GM12864 (cell line): ENCODE measurements at places on chromosomes 5 and 9.

- no peak for DNase-seq
These were observed 1.2 kb downstream of the ANKRD33B start for GRCh38 chr5:10564838-10565784.

GRCh38 chr5:15495026-15495425, 5.0 kb upstream of the FBXL7 start:
- no peak for DNase-seq

- DNase-seq, result no peak
These were observed 61.1 kb downstream of the FRMD3 start for GRCh38 chr9:83477120-83477519.

GRCh38 chr9:16335788-16336580, 534.5 kb downstream of the BNC2 start:
- no peak for DNase-seq

DNA sequence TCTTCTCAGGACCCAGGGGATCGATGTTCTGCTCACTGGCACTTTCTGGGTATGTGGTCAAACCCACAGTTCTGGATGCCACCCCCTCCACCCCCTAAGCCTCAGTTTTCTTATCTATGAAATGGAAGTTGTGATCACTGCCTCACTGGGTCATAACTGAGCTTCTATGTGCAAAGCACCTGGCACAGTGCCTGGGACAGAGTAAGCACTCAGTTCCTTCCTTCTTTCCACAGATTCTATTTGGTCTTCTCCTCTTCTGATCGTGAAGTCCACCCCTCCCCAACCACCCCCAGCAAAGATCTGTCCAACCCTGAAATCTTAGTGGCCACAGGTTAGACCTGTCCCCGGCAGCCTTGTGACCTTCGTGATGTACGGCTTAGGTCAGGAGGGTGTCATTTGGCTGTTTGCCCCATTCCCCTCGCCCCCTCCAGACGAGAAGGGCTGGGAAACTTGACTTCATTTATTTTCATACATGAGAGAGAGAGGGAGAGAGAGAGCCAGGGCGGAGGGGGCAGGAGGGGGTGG, 181.4 kb downstream of the FGF18 start:
- DNase-seq, result no peak

- no peak for DNase-seq
These were observed 248.8 kb downstream of the NNT start for GRCh38 chr5:43851741-43852140.

DNA sequence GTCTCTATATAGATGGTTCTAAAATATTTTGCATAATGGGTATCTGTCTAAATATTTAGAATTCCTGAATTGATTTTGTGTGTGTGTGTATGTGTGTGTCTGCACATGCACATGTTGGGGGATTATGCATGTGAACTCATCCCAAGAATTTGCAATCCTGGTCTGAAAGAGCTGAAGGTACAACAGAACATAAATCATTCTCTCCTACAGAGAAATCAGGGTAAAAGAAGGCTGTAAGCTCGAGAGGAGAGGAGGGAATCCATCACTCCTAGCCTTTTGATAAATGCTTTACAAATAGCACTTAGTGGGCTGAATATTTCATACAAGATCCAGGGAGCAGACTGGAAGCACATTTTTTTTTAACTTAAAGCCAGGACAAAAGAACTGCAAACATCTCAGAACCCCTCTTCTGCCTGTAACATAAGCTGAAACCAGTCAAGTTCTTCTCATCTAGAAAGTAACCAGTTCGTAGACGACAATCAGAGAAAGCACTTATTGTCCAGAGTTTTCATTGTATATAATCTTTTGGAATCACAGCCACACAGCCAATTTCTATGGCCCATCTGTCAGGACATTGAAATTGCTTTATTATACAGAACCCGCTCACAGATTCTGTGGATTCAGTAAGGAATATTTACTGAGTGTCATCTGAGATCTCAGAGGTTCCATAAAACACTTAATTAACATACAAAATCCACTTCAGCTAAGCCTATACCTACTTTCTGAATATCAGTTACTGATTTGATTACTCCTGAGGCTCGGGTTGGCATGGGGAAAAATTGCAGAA, 541.4 kb upstream of the ZNF462 start:
- DNase-seq, result no peak

- no peak for DNase-seq
These were observed at the start of gene SLC6A3 for GRCh38 chr5:1445313-1445688. Gene SLC6A3 (minus strand): TSS chr5:1445440. CDS start chr5:1443197, 2,243 bp downstream.

- DNase-seq, result no peak
These were observed 54.0 kb upstream of the ROR2 start for GRCh38 chr9:92004045-92004392.

- no peak for DNase-seq
These were observed 34.4 kb downstream of the RAD50 start for GRCh38 chr5:132591145-132591544.

DNA sequence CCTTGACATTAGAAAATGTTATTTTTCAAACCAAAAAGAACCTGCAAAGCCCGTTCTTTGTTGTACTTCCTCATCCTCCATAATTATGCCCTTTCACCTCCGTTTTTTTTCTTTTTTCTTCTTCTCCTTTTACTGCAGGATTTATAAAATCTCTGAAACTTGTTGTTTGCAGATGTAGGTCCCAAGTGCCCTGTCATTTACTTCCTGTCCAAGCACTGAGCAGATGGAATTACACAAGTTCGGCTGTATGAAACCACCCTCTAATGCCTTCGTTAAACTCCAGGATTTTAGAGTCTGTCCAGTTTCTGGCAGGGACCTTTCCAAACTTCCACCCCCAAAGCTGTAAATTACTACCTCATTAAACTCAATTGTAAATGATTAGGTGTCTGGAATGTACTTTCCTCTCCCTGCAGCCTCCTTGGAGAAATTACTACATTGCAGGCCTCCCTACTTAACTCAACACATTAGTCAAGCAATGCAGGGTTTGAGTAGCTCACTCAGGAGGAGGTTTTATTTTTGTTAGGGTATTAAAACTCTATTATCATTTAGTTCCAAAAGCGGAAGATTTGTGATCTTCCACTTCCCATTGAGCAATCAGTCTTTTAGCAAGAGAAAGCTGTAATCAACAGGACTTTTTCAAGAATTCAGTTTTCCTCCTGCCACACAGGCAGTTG, 125.6 kb upstream of the LPAR1 start:
- DNase-seq, result no peak

- no peak for DNase-seq
These were observed 43.9 kb downstream of the PDCD1LG2 start for GRCh38 chr9:5554254-5554653.

DNA sequence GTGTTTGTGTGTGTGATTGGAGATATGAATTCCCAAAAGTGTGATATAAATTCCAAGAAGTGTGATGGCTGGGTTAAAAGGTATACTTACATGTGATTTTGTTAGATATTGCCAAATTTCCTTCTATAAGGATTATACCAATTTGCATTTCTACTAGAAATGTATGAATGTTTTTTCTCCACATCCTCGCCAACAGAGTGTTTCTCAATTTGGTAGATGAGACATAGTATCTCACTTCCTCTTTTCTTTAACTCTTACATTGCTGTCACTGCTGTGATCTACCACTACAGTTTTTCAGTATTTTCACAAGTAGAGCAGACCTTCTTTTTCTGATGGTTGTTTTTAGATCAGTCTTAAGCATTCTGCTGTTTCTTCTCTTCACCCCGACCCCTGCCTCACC, 111.3 kb downstream of the FER start:
- peak; percentile 63 for DNase-seq

DNA sequence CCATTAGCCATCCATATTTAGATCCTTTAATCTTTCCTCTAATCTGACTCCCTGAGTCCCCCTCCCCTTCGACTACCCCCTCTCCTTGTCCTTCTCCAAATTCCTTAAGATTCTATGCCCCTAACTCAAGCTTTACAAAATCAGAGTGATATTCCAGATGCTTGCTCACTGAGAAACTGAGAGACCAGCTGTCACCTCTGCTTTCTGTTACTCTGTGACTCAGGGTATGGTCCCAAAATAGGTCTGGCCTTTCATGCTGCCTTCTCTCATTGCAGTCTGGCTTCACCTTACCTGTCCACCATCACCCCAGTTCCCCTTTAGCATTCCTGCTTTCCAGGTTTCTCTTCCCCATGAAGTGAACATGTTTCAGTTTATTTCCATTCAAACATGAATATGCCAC, 383.3 kb upstream of the SLC30A5 start:
- no peak for DNase-seq

- no peak for DNase-seq
These were observed 105.0 kb downstream of the ERCC6L2 start for GRCh38 chr9:95980262-95981125.

- peak; percentile 92 for DNase-seq
These were observed 679 bp upstream of the KDM4C start for GRCh38 chr9:6757132-6757455.

DNA sequence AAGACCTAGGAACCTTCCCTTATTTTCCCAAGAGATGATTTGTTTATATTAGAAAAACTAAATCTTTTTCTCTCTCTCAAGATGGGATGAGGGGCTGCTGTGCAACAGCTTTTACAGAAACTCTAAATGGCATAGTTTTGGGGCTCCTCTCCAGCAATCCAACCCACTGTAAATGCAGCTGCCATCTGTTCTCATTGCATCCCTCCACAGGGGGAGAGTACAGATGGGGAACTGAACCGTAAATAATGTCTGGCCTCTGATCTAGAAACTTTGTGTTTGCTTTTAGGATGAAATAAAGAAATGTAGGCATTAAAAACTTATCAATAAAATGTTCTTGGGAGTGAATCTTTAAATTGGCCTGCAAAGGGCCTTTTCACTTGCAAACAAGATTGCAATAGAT, 291.4 kb downstream of the MCTP1 start:
- no peak for DNase-seq

GRCh38 chr5:154514331-154514730, 36.3 kb upstream of the HAND1 start:
- DNase-seq, result no peak

- no peak for DNase-seq
These were observed 29.7 kb upstream of the AUH start for GRCh38 chr9:91391412-91391811.

- DNase-seq, result no peak
These were observed 70.2 kb downstream of the PRUNE2 start for GRCh38 chr9:76835571-76836283.

GRCh38 chr5:135662683-135663082, 83.9 kb upstream of the CXCL14 start:
- DNase-seq, result no peak

GRCh38 chr9:132141948-132142594, 19.8 kb upstream of the NTNG2 start:
- DNase-seq, result no peak

DNA sequence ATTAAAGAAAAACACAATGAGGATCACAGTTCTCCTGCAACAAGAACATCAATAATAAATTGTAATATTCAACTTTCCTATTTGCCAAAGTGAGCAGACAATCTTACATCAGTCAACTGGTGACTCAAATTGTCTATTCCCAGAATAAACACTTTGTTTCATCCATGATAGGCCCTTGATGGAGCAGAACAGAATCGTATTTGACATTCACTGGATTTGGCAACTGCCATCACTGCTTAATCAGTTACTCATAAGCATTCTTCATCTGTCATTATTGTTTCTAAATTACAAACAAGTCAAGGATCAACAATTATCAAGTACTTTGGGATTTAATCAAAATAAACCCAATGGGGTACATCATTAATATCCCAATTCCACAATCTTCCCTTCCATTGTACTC, 398.4 kb downstream of the GABRG2 start:
- DNase-seq, result no peak

DNA sequence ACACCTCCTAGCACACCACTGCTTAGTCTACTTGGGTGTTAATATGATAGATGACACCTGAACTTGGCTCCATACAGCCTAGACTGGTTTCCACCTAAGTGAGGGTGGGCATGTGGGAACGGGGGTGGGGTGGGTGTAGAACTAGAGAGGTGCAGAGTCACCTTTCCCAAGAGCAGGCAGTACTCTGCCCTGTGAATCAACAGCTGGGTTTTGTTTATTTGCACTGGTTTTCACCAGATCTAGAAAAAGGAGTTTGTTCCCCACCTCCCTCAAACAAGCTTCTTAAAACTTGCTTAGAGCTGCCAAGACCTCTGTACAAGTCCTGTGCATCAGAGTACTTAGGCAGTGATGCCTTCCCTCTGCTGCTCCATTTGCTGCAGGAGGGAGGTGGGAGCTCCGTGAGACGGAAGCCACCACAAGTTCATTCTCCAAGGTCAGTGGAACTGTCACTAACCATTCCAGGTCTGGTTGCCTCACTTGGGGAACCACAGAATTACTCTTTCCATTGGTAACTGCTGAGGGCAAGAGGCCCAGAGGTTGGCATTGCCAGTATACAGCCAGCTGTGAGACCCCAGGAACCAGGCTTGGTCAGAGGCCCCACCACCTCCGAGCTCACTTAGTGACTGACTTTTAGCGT, 163.5 kb downstream of the NR3C1 start:
- DNase-seq, result no peak

GRCh38 chr9:134178394-134178767, 14.0 kb upstream of the RNU6ATAC start:
- DNase-seq, result no peak

DNA sequence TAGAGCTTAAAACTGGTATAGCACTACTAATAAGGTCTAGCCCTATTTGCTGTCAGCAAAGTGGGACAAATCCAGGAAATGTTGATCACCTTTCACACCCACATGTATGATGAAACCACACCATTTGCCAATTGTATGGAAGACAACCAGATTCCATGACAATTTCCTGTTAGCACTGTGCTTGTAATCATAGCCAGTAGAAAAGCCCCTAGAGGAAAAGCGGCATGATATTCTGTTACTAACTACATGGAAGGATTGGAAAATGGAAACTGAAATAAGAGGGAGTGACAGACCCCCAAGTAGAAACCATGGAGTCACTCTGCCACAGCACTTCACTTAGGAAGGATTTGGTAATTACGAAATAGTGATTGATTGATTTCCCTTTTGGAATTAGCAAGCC, 923 bp downstream of the SPATA6L start:
- DNase-seq, result no peak

- peak; percentile 66 for DNase-seq
These were observed 33.9 kb upstream of the TRIO start for GRCh38 chr5:14109041-14109747.

- DNase-seq, result no peak
These were observed 92.5 kb upstream of the ZNF366 start for GRCh38 chr5:72599519-72600370.

DNA sequence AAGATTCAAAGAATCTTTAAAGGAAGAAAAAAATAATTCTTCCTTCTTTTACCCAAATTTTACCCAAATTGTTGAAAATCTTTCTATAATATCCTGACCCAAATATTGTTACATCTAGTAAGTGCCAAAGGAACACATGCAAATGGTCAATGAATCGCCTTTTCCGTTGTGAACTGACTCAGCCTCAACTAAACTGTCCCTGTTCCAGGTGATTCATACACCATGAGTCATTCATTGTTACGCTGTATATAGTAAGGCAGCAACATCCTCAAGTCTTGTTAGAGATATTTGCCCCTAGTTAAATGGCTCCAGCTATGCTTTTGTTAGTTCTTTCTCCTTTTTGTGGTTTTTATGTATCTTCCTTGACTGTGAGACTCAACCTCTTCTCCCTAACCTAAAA, 9.7 kb downstream of the PTGER4 start:
- DNase-seq, result no peak

- DNase-seq, result no peak
These were observed 605 bp upstream of the DNLZ start for GRCh38 chr9:136363949-136364748.
